Left kidney (tissue), 8 donors: ENCODE measurements at places on chromosomes 3 and 15. TPM values are rescaled to one million over a fixed set of nuclear protein-coding genes. Genes with fewer than 3 reads are reported as not detected.
A peak's percentile ranks its signal among the peaks of the same experiment; 100 is the strongest.

GRCh38 chr3:187006864-187007630, 76.7 kb downstream of the ST6GAL1 start:
- DNase-seq = no peak

GRCh38 chr15:93617443-93617842, 528.4 kb upstream of the RGMA start:
- DNase-seq = peak; percentile 5

DNA sequence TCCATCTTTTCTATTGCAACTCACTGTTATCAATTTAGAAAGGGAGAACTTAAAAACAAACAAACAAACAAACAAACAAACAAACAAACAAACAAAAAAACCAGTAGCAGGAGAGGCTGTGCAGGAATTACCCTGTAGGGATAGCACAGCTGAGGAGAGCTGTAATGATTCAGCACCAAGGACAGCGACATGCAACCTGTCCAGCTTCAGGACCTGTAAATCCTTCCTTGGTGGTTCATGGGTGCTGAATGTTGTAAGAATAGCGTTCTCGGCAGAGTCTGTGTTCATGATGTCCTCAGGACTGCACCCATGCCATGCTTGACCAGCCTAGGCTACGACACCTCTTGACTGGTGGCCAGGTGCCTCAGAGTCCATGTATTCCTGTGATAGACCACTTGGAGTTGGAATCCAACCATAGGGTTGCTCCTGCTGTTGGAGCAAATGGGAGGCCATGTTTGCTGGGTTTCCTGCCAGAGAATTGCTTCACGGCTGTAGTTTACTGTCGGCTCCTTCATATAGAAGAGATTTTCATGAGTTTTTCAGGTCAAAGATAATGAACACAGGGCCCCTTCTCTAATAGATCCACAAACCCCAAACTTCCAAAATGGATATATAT, 65.9 kb downstream of the CACNA2D3 start:
- peak; percentile 88 for DNase-seq

Gene PCLAF
- 54.7 TPM for polyA plus RNA-seq

- no peak for DNase-seq
These were observed 62.5 kb upstream of the C15orf61 start for GRCh38 chr15:67458331-67459029.

DNA sequence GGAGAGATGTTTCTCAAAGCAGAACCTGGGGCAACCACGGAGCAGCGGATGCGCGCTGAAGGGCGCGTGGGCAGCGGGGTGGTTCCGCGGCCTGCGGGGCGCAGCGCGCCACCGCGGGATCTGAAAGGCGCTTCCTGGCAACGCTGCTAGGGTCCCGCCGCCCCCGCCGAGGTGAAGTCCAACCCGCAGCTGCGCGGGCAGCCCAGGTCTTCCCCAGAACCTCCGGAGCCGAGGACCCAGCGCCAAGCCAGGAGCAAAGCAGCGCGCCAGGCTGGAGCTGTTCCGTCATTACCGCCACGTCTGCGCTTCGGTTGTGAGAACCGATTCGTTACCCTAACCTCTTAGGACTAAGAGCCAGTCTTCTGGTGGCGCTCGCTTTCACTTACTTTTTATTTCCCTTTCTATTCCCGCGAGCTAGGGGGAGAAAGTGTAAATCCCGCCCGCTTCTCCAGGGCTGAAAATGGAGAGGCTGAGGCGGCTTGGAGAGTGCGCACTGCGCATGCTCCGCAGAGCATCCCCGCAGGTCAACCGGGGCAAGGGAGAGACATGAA, 3.2 kb upstream of the GABRG3 start:
- DNase-seq = peak; percentile 51

DNA sequence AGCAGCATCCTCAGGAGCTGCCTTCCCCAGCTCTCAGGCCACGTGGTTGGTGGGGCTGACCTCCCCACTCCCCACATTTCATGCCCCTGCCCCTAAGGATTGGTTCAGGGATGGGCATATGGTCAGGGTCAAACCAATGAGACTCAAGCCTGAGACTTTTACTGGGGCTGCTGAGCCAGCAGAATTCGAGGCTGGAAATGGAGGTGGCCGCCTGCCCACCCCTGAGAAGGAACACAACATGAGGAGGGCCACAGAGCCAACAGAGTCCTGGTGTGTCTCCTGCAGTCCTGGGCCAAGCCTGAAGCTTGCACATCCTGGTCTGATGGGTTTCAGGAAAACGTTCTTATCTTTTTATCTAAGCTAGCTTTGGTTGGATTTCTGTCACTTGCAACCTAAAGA, 5.9 kb downstream of the EHD4 start:
- no peak for DNase-seq

Gene RNF111
- polyA plus RNA-seq = 42.1 TPM
